Lower leg skin (tissue), 4 donors: ENCODE measurements at places on chromosomes 7 and 10. TPM values are rescaled to one million over a fixed set of nuclear protein-coding genes. Genes with fewer than 3 reads are reported as not detected.

DNA sequence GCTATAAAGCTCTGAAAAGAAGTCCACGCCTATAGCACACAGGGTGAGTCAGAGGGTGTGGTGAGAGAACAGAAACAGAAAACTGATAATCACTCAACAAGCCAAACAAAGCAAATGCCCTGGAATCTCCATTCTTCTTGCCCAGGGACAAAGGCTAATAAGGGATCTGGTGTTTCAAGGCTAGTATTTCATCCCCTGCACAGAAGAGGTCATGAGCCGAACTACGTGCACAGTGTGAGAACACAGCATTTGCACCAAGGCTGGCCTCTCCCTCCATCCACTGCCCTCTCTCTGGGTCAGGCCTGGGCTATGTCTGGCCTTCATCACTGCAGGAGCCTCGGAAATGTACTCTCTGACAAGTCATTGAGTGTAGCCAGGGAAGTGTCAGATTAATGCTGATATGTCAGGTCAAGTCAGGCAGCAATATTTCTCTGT lies 42.7 kb downstream of the PRR15 start:
- DNase-seq: no peak

- no peak for DNase-seq
These were observed 277.6 kb downstream of the KCND2 start for GRCh38 chr7:120550494-120551048.

GRCh38 chr7:130384841-130385599 lies 4.7 kb downstream of the CPA1 start:
- peak; percentile 73 for DNase-seq

- DNase-seq: no peak
These were observed 1.8 kb upstream of the KCP start for GRCh38 chr7:128912281-128912680.

GRCh38 chr10:98262571-98262970 lies 5.4 kb downstream of the LOXL4 start:
- peak; percentile 87 for DNase-seq

- DNase-seq: no peak
These were observed 4.7 kb upstream of the EIF5AL1 start for GRCh38 chr10:79507440-79508167.

DNA sequence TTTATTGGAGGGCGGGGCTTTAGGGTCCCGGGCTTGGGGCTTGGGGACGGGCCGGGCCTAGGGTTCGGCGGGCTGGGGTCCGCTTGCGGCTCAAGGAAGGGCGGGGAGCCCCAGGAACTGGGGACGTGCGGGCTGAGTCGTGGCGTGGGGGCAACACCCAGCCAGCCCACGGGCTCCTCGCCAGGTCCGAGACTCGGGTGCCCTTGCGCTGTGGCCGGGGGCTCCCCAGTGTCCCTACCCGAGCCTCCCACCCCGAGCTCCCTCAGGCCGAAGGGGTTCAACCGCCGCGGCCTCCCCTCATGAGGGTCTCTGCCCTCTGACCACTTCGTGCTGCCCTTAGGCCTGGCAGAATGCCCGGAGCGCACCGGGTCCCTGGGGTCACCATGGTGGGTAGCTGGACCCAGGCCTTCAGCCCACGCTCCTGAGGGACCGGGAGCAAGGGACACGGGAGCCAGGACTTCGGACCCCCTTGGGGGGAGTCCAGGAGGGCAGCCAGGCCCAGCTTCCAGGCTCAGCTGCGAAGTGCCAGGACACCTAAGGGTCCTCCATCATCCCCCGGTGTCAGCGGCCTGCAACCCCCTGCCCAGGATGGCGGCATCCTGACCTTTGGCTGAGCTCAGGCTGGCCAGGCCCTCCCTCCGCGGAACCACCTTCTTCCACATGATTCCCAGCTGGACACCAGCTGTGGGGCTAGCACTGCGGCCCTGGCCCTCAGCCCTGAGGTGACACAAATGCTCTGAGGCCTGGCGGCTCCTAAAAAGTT lies 524 bp upstream of the FUOM start:
- DNase-seq: no peak

GRCh38 chr10:75744261-75744660 lies 312.8 kb downstream of the LRMDA start:
- no peak for DNase-seq

GRCh38 chr10:72013202-72013945 lies 49.2 kb downstream of the CHST3 start:
- DNase-seq: no peak

- DNase-seq: no peak
These were observed 193.6 kb downstream of the MAD1L1 start for GRCh38 chr7:2038931-2039728.

- DNase-seq: no peak
These were observed 10.6 kb upstream of the SUN1 start for GRCh38 chr7:821688-822087.

DNA sequence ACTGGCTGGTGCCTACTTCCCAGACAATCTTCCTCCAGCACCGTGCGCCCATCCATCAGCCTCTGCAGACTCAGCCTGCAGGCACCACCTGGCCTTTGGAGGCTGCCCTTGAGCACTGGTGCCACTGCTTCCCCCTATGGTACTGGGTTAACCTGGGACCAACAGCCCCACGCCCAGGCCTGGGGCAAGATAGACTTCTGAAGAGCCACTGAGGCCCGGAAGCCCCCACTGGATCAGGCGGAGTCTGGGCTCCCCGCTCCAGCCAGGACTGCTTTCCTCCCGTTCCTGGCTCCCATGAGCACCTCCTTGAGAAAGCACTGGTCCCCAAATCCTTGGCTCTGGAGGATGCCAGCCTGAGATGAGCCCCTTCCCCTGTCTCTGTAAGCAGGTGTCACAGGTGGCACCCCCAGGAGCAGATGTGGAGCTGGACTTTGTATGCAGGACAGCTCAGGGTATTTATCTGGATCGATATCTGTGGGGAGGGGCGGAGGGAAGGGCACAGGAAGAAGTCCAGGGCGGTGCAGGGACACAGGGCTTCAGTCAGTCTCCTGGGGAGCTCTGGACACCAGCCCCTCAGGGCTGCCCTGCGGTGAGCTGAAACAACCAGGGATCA lies 206.5 kb upstream of the PPP2R2D start:
- peak; percentile 68 for DNase-seq

- no peak for DNase-seq
These were observed 31.7 kb upstream of the CCNY start for GRCh38 chr10:35304649-35305048.

GRCh38 chr10:31937371-31937770 lies 8.7 kb upstream of the ARHGAP12 start:
- no peak for DNase-seq

DNA sequence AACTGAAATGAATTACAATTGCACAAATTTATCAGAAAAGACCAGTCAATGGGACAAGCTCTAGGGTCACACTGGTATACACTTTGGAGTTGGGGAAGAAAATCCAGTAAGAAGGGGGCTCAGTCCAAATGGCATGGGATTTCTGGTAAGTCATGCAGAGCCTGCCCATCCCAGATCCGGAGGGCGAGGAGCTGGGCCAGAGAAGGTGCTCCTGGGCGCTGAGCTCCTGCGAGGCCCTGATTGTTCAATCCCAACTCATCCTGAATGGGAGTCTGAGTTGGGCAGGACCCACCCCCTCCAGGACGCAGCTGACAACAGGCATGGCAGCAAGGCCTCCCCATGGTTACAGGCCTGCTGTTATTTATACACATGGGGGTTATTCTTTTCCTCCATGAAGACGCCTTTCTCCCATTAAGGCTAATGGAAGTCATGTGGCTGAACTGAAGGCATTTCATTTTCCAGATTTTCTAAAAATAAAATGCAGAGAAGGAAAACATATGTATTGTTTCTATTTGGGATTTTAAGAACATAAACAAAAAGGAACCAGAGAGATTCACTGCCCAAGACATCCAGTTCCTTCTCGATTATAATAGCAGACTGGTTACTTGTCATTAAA lies 91.1 kb upstream of the ADAM12 start:
- no peak for DNase-seq

DNA sequence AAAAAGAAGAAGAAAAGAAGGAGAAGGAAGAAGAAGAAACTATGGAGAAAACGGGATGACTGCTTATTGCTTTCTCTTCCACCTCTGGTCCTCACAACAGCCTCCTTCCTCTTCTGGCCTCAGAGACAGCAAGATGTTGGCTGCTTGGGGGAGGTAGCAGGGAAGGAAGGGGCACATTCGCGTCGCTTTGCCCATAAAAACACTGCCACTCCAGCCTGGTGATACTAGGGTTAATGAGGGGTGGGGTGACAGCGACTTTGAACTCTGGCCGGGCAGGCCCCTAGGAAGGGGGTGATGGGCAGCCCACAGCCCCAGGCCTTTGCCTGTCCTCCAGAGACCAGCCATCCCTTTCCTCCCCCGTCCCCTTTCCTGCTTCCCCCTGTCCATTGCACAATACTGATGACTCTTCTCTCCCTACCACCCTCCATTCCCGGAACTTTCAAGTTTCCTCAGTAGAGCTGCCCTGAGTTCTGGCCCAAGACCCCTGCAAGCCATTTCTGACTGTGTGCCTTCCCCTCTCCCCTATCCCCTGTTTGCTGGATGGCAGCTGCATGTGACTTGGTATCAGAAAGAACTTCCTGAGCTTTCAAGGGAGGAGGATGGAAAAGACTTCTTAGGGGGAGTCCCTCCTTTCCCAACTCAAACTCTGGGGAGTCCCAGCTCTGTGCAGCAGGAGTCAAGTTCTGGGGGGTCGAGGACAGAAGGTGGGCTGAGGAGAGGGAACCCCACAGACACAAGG lies 2.2 kb upstream of the CUEDC2 start:
- no peak for DNase-seq

DNA sequence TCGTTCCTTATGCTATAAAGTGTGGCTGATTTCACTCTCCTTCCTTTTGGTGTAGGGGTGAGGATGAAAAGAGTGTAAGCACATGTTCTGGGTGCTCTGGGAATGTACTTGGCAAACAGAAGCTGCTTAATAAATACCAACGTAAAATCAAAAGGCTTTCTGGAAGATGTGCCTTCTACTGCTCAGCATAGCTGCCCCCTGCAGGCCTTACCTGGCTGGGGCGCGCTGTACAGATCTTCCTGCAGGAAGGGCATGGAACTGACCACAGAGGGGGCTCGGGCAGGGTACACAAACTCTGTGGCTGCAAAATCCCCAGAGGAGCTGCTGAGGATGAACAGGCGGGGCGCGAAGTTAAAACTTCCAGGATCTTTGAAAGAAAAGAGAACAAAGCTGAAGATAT lies 169.4 kb downstream of the SVIL start:
- no peak for DNase-seq

DNA sequence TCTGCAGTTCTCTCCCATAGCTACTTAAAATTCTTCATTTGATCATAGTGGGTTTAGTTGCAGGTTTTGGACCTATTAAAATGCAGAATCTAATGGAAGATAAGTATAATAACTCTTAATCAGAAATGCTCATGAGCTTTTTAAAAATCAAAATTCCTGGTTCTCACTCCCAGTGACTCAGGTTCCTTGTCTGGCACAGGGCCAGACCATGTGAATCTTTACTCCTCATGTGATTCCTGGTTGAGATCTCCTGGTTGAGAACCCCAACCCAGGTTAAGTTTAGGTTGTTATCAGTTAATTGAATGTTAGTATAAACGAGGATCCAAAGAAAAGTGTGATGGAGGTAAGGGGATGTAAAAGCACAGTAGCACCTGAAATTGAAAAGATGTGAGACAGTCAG lies 17.5 kb upstream of the TRUB1 start:
- DNase-seq: no peak

DNA sequence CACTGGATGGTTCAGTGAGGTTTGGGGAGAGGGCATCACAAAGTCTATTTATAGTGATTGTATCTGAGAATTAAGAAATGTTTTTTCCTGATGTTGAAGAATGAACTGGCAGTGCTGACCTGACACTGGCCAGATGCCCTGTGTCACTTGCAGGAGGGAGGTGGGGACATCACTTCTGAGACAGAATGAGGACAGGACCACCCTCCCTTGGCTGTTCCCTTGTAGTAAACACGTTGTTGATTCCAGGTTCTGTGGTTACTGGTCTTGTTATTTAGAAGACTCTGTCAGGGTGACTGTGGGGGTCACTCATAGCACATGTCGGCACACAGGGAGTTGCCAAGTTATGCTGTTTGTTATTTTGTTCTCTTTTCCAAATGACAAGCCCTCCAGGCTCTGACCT lies 126.4 kb downstream of the ADCY1 start:
- DNase-seq: peak; percentile 75

- no peak for DNase-seq
These were observed 152.8 kb downstream of the AUTS2 start for GRCh38 chr7:69751026-69751425.

DNA sequence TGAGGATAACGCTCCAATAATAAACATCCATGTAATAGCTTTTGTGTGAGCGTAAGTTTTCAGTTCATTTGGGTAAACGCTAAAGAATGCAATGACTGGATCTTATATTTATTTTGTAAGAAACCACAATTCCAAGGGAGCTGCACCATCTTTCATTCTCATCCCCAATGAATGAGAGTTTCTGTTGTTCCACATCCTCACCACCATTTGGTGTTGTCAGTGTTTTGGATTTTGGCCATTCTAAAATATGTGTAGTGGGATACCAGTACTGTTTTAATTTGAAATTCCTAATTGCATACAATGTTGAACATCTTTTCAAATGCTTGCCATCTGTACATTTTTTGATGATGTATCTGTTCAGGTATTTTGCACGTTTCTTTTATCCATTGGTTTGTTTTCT lies 50.9 kb upstream of the SEMA3D start:
- DNase-seq: no peak

DNA sequence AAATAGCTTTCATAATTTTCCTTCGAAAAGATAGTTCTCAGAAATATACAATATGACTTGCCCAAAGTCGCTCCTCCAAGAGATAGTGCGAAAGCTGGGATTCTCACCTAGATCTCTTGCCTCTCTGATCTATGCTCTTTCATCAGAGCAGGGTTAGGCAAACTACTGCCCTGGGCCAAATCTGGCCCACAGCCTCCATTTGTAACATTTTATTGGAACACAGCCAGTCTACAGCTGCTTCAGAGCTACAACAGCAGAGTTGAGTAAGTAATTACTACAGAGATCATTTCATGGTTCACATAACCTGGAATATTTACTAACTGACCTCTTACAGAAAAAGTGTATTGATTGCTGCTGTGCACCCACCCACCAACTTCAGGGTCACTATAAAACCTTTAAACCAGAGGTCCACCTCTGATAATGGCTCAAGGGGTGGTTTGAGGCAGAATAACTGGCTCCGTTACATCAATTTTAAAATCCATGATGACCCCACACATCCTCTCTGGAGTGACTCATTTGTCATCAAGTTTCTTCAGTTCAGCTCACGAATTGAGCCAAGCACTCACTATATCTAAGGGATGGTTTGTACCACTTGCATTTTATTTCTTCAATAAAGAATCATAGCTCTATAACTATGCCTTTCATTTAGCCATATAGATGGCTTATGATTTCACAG lies 1019.0 kb downstream of the XPNPEP1 start:
- DNase-seq: no peak

OTUD1 gene
- 48.5 TPM for total RNA-seq

EVX1 gene
- not detected for total RNA-seq

UTF1 gene
- not detected for total RNA-seq

PHKG1 gene
- total RNA-seq: 1.6 TPM

VPS37D gene
- 6.9 TPM for total RNA-seq

NODAL gene
- not detected for total RNA-seq

FGF8 gene
- not detected for total RNA-seq

FKBP6 gene
- total RNA-seq: not detected

UNCX gene
- total RNA-seq: not detected

PDE6C gene
- total RNA-seq: not detected
